Stimulated activated CD4-positive, alpha-beta T cell treated with anti-CD3 and anti-CD28 coated beads, Interleukin-4, amount 100 ng/mL, for 4 hours (primary cell): ENCODE measurements at places on chromosomes 7 and 10.

- no peak for DNase-seq
Observed at GRCh38 chr10:49109669-49110340, 5.5 kb downstream of the VSTM4 start.

DNA sequence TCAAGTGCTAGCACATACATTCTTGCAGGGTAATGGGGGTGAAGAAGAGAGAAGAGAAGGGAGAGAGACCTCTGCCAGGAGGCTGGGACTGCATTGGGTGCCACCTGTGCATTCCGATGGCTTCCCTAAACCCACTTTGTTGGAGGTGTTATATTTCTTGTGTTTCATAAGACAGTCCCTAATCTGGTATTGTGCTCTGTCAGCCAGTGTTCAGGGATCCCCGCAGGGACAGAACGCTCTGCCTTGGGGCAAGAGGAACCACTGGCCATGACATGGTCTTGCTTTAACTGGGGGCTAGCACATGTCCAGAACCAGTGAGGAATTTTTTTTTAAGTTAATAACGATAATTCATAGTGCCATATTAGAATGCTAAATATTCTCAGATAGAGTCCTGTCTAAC lies 365.2 kb upstream of the GALNT17 start:
- no peak for DNase-seq

- no peak for DNase-seq
Observed at GRCh38 chr7:155692317-155692716, 47.9 kb downstream of the RBM33 start.

DNA sequence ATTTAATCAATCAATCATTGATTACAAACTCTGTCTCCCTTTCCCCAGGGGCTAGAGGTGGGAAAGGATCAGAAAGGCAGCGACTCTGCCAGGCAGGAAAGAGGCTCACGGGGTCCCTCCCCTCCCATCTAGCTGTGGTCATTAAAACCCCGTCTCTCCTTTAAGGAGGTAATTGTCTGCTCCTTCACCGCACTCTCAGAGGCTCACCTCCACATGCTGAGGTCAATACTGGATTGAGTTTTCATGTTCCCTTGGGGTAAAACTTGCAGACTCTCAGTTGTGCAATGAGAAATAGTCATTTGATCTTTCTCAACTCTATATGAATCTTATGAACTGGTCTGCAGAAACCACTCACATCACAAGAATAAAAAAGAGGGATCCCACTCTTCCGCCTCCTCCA lies 368.8 kb downstream of the ADRA2A start:
- no peak for DNase-seq

- no peak for DNase-seq
Observed at GRCh38 chr10:32409741-32410140, 36.2 kb upstream of the CCDC7 start.

DNA sequence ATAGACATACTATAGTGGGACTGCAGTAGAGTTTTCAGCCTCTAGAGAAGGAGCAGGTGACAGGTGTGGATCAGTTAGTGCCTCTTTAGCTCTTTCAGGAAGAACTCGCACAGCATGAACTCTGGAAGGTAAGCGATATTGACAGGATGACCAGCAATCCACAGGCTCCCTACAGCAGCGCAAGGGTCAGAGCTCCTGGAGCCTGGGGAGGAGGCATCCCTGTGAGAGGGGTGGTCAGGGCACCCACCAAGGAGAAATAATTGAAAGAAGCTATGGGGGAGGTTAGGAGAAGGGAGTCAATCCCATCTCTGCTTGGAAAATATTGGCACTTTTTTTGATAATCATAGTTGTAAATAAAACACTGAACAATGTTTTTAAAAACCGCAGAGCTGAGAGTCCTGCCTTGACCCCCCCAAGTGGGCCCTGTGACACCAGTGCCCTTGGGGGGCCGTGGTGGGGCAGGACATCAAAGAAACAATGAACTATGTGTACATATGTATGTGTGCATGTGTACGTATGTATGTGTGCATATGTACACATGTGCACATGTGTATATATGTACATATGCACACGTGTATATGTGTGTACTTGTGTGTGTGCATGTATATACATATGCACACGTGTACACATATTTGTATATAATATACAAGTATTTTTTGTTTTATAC lies 13.8 kb downstream of the AKR1C3 start:
- no peak for DNase-seq

- DNase-seq: no peak
Observed at GRCh38 chr7:159010937-159011721, 133.5 kb downstream of the VIPR2 start.

- no peak for DNase-seq
Observed at GRCh38 chr7:148963583-148964482, 64.5 kb downstream of the PDIA4 start.

- no peak for DNase-seq
Observed at GRCh38 chr10:133484818-133485217, 31.1 kb downstream of the SCART1 start.

GRCh38 chr10:61688551-61689308 lies 26.0 kb downstream of the CABCOCO1 start:
- DNase-seq: no peak

DNA sequence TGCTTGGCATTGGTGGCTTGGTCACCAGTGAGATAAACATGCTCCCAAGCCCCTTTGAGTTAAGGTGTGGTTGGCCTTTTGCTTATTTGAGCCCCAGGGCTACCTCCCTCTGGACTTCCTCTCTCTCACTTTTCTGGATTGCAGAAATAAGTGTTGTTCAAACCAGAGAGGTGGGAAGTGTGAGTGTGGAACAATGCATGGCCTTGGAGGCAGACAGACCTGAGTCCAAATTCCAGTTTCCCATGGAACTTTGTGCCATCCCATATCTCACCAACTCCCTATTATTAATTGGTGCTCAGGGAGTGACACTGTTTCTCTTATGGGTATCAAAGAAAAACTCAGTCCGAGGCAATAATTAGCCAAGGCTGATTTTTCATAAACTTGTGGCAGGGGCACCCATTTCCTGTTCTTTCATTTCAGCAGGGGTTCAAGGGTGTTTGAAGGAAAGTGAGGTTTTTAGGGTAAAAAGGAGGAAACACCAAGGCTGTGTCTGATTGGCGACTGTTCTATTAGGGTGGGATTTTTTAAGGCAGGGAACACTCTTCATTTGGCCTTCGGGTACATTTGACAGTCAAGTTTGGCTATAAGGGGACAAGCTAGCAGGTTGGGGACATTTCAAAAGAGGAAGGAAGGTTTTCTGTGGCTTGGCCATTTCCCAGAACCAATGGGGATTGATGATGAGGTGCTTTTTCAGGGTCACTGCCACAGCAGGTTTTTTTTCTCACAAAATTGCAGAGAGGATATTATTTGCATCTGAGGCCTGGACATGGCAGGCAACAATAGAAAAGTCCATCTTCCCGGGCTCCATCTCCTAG lies 148.8 kb upstream of the NPY start:
- DNase-seq: no peak

DNA sequence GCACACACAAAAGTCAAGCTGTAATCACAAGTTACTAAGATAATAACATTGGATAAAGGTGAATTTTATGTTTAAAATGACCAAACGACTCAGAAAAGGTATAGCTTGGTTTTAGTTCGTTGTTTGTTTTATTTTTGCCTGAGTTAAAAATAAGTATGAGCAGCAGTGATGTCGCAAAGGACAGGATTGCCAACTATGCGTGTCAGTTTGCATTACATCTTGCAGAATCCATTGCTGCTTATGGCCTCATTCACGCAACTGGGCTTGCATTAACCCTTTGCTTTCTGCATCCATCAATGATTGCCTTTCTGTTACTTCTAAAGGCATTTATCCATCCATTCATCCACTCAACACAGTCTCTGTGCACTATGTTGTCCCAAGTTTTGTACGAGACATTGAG lies 389.6 kb downstream of the DPP6 start:
- no peak for DNase-seq

GRCh38 chr10:126504063-126504760 lies 115.9 kb upstream of the ADAM12 start:
- no peak for DNase-seq

- no peak for DNase-seq
Observed at GRCh38 chr10:32982293-32982709, 24.3 kb upstream of the ITGB1 start.

- no peak for DNase-seq
Observed at GRCh38 chr7:75740846-75741497, 2.2 kb upstream of the HIP1 start.

- no peak for DNase-seq
Observed at GRCh38 chr7:134703782-134704181, 57.1 kb downstream of the BPGM start.

- no peak for DNase-seq
Observed at GRCh38 chr7:66631471-66631870, 2.8 kb downstream of the KCTD7 start.

DNA sequence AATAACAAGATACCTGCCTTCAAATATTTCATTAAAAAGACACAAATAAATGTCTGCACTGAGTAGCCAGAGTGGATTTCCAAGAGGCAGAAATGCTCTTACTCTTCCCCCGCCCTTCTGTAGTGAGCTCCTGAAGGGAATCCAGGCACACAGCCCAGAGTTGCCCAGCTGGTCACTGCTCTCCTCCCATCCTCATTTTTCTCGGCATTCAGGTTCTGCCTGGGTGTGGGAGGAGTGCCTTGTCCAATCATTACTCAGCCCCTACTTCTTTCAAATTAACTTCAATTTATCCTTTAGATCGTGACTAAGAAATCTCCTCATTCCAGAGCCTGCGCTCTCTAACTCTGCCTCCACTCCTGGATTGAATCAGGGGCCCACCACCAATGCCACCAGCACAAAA lies 12.2 kb downstream of the CCDC6 start:
- DNase-seq: no peak

GRCh38 chr7:37433166-37433565 lies 15.5 kb downstream of the ELMO1 start:
- no peak for DNase-seq

GRCh38 chr7:94378356-94378755 lies 16.3 kb upstream of the COL1A2 start:
- no peak for DNase-seq

DNA sequence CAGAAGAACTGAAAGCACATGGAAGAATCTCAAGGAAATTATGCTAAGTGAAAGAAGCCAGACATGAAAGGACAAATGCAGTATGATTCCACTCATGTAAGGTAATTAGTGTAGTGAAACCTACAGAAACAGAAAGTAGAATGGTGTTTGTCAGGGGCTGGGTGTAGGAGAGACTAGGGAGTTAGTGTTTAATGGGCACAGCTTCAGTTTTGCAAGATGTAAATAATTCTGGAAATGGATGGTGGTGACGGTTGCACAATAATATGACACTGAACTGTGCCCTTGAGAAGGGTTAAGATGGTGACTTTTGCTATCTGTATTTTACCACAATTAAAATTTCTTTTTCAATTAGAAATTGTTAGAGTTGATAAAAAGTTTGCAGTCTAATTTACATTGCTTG lies 157.3 kb upstream of the ADCY1 start:
- DNase-seq: no peak

DNA sequence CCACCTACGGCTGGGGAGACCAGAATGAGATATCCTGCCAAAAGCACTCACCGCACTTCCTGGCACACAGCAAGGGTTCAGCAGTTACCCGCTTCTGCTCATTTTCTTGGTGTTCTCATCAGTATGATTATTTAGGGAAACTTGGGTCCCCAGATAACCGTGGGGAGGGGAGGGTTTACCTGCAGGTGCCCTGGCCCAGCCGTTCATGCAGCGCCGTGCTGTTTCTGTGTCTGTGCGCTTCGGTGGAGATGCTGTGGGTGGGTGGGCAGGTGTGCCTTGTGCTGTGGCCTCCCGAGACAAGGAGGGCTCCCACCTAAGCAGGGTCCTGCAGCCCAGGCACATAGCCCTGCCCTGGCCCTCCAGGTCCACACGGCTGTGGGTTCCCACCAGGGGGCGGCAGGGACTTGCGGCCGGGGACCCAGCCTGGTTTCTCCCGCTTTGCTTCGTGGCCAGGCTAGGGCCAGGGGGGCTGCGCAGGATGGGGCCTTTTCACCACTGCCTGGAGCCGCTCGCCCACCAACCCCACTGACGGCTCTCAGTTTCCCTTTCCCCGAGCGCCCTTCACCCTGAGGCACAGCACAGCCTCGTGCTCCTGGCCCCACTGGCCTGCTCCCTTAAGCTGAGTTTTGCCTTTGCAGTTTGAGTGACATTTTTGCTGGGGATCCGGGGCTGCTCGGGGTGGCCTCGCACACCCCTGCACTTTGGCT lies 78.5 kb downstream of the LHPP start:
- peak; percentile 71 for DNase-seq

- no peak for DNase-seq
Observed at GRCh38 chr10:33817605-33818004, 483.1 kb upstream of the NRP1 start.

GRCh38 chr7:137018468-137018867 lies 150.0 kb downstream of the CHRM2 start:
- no peak for DNase-seq

- no peak for DNase-seq
Observed at GRCh38 chr10:58409956-58410610, 24.9 kb downstream of the TFAM start.

GRCh38 chr7:82364671-82365070 lies 78.9 kb downstream of the CACNA2D1 start:
- no peak for DNase-seq

GRCh38 chr7:42226354-42226941 lies 10.6 kb downstream of the GLI3 start:
- DNase-seq: no peak

DNA sequence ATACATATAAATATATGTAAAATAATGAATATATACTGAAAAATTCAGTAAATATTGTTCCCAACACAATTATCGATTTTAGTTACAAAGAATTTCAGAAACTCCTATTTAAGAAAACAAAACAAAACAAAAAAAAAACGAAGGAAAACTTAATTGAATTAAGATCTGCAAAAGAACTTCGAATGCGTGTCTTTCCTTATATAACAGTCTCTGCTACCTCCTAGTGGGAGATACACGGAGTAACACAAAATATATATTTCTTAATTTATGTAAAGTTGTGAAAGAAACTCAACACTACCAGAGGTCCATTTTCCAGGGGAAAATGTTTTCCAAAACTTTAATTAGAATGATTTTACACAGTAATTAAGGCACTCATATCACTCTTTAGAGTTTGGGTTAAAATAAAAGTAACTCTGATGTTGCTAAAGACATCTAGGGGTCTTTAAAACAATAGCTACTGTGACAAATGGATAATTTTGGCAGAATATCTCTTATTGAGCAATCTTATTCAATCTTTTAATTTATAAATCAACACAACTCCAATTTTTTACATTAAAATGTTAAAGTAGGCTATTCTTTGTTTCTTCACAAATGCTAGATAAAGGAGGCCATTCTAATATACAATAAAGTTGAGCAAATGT lies 41.6 kb downstream of the NEBL start:
- no peak for DNase-seq

DNA sequence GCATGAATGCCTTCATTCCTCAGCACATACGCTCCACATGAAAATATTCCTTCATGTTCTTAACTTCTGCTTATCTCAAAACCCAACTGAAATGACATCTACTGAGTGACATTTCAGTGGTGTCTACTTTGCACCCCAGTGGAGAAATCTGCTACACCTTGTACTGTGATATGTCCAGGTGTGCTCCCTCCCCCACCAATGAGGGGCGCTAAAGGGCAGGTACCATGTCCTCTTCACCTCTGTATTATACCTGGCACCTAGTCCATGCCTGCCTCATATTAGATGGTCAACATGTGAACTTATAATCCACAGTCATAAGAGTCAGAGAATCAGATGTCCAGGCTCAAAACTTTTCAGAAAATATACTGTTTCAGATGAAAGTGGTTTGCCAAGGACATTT lies 2.1 kb downstream of the PAXIP1 start:
- DNase-seq: no peak

- DNase-seq: no peak
Observed at GRCh38 chr7:98907570-98907969, 29.2 kb downstream of the TRRAP start.
